HS-27A (cell line): ENCODE measurements at places on chromosomes 4 and X.

DNA sequence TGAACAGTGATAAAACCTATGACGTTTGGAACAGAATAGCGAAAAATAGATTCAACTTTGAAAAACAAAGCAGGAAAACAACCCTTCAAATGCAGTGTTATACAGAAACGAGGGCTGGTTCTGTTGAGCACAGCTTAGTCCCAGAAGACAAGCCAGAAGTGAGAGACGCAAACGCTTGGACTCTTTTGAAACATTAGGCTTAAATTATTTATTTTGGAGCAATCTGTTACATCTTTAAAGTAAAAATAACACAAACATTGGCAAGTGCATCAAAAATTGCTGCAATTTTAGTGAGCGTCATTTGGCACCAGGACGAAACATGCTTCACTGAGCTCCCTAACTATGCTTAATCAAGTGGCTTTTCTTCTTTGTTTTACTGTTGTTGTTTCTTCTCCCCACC, 63.5 kb downstream of the ENPP6 start:
- DNase-seq = no peak

DNA sequence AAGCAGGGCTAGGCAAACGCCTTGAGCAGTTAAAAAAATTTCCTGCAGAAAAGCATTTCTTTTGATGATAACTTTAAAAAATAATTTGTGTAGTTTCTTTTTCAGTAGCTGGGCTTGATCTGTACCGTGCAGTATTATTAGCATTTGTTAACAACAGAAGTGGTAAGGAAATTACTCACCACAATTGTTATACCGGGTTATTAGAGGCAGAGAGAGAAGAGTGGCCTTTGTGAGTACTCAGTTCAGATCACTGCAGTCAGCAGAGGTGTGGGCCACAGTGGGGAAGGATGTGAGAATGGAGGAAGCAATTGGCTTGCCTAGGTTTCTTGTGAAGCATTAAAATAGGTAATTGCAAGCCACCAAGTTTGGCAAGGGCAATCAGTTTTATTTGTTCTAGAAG, 14.3 kb upstream of the IL21 start:
- DNase-seq = no peak

GRCh38 chrX:2516623-2517022, 15.8 kb upstream of the DHRSX start:
- DNase-seq = no peak

DNA sequence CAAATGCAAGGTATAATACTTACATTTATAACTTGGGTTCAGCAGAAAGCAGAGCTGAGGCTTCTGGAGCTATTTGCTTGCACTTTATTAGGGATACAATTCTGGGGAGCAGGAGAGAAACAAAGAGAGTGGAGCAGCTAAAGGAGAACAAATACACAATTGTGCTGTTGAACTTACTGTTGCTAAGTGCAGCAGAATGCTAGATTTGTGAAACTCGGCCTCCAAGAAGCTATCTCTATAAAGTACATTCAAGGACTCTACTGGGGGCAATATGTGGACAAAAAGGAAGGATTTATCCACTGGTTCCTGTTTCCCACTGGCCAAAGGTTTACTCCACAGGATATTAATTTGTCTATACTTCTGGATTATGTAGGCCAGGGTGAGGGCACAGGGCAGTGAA, 86.8 kb downstream of the PPP1R2C start:
- no peak for DNase-seq

GRCh38 chr4:169397762-169398161, 127.0 kb upstream of the SH3RF1 start:
- DNase-seq = no peak

DNA sequence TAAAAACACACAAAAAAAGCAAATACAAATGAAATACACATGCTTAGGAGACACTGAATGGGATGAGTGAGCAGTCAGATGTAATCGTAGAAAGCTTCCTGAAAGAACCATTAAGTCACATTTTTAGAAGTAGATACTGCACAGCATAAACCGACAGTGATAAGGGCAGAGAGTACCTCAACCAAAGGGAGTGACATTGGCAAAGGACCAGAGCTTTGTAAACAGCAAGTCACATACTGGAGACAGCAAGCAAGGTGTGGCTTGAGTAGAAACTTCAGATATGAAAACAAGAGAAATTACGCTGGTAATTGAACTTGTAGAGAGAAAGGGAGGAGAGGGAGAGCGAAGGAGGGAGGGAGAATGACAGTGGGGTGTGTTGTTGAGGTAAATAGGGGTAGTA, 92.0 kb downstream of the CHRDL1 start:
- DNase-seq = no peak

DNA sequence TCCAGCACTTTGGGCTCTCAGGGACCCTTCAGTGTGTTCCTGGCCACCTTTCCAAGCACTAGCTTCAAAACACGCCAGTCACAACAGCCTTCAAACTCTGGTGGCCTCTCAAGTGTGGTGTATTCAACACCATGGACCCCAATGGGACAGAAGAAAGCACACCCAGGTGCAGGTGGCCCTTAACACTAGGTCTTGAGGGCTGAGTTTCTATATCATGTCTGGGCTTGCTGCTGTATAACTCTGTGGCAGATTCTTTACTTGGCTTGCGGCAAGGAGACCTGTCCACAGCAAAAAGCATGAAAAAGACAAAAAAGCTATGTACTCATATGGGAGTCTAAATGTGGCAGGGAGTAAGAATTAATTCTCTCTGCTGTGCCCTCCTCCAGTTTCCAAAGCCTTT, 23.1 kb downstream of the MSL3 start:
- no peak for DNase-seq

GRCh38 chr4:100981447-100982204, 365.7 kb downstream of the PPP3CA start:
- DNase-seq = no peak

- no peak for DNase-seq
Observed at GRCh38 chr4:8912506-8912905, 40.9 kb upstream of the HMX1 start.

GRCh38 chrX:47231167-47231566, 1.6 kb upstream of the USP11 start:
- DNase-seq = no peak

DNA sequence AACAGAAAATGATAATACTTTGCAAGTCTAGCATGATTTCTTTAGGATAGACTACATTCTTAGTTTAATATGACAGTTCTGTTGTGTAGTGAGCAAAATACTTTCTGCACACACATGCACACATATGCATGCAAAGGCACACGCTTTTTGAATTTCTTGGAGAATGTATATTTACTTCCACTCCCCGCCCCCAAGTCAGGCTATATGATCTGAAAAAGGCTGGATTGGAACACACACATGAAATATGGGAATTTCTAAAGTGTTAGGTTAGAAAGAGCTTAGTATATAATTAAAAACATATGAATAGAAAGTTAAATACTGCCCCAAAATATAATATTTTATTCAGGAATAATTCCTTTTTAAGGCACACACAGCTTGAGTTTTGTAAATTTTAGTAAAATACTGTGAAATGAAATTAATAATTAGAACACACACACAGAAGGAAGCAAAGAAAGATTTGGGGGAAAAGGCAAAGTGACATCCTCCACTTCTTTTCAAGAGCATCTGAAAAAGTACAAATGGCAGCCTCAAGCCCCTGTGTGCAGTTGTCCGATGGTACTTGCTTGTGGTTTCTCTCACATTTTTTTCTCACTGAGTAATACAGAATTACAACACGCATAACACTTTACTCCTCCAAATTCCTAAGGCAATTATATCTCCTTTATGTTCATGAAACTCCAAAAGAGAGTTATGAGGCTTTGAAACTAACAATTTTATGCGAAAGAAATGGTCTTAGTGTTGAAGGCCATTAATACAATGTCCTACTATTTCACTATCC, 228.9 kb upstream of the ETNPPL start:
- DNase-seq = peak; percentile 64

GRCh38 chrX:31070057-31070468, 1.8 kb downstream of the FTHL17 start:
- no peak for DNase-seq

DNA sequence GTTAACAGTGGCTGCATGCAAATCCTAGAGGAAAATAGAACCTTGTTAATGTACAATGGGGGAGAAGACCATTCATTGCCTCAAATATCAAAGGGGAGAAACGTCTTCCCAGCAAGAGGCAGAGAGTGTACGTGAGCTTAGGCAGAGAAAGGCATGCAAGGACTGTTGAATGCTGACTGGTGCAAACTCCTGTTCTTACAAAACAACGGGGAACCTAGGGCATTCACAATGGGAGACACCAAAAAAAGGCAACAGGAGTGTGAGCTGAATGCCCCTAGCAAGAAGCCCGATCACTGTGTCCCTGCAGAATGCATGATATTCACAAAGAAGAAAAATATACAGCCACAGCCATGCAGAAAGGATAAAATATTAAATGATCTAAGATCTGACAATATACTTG, 184.9 kb downstream of the NSUN7 start:
- DNase-seq = no peak

DNA sequence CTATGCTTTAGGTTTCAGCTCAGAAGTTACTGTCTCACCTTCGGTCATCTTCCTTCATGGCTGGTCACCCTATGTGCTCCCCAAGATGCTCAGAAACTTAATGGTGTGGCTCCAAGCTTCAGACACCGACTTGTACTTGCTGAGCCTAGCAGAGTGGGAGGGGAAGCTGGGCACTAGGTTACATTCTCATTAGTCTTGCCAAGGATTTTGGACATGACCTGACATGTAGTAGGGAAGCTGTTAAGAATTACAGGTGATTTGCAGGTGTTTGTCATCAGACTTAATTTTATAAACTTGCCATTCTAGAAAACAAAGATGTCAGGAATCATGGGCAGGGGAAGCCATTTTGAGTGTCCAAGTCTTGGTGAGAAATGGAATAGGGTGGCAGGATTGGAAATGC, 72.4 kb downstream of the CCNG2 start:
- no peak for DNase-seq

DNA sequence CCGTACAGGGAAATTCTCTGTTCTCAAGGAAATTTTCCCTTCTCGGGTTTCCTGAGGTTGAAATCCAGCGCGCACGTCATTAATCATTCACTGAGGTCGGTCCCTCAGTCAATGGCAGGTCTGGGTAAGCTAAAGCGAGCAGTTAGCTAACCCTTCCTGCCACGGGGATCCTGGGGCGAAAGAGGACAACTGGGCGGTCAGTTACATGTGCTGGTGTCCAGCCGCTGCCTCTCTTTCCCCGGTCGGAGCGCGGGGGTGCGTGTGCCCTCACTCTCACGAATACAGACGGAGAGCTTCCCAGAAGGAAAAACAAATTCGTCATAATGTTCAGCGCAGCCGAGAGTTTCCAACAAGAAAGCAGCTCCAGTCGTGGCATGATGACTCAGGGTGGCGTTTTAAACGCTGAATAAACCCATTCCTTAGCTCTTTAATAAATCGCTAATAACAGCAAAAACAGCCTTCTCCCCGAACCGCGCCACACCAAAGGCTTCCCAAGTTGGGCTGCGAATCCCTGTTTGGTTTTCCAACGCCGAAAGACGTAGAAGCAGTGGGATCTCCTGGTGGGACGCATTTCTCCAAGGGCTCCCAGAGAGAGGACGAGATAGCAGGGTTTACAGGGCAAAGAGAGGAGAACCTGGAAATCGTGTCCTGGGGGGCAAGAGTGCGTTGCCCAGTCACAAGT, 752 bp upstream of the FGF5 start:
- DNase-seq = peak; percentile 51

DNA sequence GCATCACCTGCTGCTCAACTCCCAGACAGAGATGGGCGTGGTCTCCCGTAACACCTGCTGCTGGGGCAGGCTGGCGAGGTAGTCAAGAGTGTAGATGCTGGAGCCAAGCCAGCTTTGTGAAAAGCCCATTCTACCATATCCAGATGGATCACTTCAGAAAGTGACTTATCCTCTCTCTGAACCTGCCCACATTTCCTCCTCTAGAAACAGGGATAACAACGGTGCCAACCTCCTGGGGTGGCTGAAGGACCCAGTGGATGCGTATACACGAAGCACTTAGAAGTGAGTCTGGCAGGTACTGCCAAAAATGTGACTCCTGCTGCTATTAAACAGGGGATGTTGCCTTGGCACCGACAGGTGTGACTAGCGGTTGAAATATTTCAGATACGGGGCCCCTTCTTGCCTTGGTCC, 95.8 kb downstream of the SORBS2 start:
- DNase-seq = no peak

DNA sequence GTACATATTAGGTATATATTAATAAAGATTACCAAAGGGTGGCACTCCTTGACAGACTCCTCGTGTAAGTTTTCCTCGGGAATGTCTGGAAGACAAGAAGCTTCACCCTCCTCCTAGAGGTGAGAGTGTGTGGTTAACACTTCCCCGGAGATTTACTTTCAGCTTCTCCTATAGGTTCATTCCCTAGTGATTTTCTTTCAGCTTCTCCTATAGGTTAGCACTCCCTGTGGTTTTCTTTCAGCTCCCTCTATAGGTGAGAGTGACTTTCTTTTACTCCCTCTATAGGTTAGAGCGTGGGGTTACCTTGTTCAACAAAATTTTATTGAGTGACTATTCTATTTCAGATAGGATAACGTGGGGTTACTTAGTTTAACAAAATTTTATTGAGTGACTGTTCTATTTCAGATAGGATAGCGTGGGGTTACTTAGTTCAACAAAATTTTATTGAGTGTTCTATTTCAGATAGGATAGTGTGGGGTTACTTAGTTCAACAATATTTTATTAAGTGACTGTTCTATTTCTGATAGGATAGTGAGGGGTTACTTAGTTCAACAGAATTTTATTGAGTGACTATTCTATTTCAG, 106.0 kb upstream of the PLAC1 start:
- DNase-seq = no peak

DNA sequence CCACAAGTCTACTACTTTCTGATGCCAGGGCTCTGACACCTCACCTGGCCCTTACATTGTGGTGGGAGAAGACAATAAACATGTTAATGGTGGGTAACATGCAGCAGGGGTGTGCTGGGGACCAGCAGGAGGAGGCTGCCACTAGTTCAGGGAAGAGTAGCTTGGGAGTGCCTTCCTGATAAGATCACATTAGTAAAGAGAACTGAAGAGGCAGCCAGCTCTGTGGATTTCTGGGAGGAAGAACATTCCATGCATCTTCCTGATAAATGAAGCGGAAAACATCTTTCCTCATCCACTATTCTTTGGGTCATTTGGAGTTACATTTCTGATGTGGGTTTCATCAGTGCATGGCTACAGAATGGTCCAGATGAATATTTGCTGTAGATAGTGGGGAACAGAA, 9.0 kb downstream of the RNF150 start:
- no peak for DNase-seq

- no peak for DNase-seq
Observed at GRCh38 chr4:76894537-76895255, 3.2 kb downstream of the SOWAHB start.

- no peak for DNase-seq
Observed at GRCh38 chr4:1373892-1374705, 27.1 kb downstream of the UVSSA start.

DNA sequence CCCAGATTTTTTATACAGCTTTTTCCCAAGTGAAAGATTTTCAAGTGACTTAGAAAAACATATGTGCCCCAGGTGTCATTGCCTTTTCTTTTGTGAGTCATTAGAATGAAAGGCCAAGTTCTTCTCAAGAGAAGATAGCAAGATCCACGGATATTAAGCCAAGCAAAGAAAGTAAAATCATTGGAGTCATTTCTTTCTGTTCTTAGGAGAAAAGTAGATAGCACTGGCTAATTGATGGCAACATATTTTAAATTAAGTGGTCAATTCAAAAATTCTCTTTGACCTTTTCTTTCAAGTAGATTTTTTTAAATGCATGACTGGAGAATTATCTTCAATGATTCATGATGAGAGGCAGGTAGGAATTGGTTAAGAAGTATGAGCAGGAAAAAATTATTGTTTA, 94.4 kb downstream of the HHIP start:
- no peak for DNase-seq

GRCh38 chr4:109155682-109156283, 146.7 kb downstream of the COL25A1 start:
- DNase-seq = no peak
